ENCODE measurements at places on chromosomes 5 and 9.

DNA sequence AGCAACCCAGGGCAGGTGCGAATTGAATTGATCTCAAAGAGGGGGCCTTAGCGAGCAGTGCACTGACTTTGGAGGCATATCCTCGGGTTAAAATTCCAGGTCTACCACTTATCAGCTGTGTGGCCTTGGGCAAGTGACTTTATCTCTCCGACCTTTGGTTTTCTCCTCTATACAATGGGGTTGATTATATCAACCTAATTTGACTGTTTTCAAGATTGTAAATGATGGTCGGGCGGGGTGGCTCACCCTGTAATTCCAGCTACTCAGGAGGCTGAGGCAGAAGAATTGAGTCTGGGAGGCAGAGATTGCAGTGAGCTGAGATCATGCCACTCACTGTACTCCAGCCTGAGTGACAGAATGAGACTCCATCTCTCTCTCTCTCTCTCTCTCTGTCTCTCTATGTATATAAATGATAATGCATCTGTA lies 18.7 kb downstream of the SPRY4 start:
- no peak for DNase-seq

- no peak for DNase-seq
Measured at GRCh38 chr5:93107805-93108520, 473.1 kb downstream of the NR2F1-AS1 start.

DNA sequence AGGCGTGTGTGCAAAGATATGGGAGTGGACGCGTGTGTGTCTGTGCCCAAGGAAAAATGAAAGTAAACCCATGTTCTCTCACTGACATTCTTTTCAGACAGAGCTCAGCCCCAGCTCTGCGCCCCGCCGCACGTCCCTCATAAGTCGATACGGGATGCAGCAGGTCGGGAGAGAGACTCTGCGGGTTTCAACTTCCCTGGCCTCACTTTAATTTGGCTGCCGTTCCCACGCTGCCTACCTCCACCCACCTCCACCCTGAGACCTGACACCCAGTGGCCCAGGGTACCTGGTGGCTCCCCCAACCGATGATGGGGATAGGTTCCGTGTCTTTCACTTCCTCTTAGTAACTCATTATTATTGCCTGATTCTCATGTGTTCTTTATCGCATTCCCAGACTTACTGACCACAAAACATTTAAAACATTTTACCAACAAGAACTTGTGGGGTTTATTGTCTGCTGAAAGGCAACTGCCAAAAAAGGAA lies 19.4 kb downstream of the LHX2 start:
- no peak for DNase-seq

DNA sequence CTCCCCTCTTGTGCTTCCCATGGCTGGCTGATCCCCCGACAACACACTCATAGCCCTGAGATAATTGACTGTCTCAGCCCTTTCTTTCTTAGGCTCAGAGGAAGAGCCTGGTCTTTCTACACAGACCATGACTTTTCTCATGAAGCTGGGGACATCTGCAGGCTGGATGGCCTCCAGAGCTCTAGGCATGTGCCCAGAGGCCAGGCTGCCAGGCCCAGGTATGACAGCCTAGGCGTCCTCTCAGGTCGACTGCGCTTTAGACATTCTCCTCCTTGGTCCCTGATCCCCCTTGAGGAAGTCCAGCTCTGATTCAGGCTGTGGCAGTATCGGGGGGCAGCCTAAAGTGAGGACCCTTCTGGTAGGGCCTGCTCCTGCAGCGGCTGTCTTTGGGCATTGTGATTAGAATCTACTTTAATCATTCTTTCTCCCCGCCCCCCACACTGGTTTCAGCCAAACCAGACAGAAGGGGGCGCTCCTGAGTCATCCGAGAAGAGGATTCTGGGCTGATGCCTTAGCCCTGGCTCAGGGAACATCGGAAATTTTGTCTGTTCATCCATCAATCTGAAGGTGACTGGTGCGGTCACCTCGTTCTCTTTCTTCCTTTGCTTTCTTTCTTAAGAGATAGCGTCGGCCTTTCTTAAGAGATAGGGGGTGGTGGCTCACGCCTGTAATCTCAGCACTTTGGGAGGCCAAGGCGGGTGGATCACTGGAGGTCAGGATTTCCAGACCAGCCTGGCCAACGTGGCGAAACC lies 66.5 kb upstream of the HSPA9 start:
- peak; percentile 65 for DNase-seq

- no peak for DNase-seq
Measured at GRCh38 chr9:121736934-121737462, 85.6 kb downstream of the DAB2IP start.

- DNase-seq = no peak
Measured at GRCh38 chr5:139733010-139733688, 62.5 kb upstream of the PSD2 start.

DNA sequence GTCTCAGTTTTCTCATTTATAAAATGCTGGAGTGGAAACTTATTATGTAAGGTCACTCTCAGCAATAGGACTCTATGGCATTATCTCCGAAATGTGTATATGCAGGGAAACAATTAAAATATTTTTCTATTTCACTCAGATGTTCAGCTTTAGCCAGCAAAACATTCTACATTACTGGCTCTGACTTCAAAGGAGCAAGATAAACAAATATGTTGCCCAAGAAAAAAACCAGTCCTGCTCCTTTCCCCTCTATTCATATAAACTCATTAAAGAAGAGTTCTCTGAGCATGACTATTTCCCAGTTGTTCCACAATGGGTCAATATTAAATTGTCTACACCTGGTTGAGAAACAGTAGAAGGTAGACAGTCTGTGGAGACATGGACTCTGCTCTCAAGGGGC lies 155.0 kb downstream of the NPR3 start:
- DNase-seq = no peak

DNA sequence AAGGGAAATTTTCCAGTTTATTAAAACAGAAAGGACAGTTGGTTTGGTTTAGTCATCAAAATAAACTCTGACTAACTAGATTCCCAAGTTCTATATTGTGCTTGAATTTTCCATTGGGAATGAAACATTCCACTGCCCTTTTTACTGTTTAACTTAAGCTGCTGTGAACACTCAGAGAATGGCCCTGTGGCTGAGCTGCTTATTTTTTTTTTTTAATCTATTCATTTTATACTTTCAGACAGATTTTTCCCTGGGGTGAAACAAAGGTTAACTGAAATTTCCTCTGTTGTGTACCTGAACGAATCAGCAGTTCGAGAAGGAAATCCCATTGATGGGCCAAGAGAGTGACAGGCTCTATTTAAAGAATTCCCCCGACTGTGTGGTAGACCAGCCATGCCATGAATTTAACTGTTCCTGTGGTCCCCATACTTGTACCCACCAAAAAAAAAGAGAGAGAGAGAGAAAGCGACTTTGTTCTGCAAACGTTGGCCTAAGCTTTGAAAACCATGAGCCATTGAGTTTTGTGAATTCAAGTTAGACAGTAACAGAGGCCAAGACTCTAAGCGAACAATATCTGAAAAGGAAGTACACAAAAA lies 138.7 kb upstream of the GRHPR start:
- no peak for DNase-seq

DNA sequence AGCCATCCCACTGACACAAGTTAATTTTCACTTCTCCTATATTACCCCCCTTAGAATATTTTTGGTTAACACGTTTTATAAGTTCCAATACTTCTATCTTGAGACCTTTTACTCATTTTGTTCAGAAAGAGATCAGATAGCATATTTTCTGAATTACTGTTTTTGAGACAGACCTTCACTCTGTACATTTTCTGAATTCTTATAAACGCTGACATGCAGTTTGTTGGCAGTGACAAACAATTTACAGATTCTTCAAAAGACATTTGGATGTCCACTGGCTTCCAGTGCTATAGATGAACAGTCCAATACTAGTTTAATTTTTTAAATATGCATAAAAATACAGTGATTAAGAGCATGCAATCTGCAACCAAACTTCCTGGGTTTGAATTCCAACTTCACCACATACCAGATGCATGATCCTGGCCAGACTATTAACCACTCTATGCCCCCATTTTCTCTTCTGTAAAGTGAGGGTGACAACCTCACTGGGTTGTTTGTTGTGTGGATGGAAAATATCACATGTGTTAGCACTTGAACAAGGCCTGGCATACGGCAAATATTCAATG lies 142.1 kb downstream of the AGTPBP1 start:
- no peak for DNase-seq

DNA sequence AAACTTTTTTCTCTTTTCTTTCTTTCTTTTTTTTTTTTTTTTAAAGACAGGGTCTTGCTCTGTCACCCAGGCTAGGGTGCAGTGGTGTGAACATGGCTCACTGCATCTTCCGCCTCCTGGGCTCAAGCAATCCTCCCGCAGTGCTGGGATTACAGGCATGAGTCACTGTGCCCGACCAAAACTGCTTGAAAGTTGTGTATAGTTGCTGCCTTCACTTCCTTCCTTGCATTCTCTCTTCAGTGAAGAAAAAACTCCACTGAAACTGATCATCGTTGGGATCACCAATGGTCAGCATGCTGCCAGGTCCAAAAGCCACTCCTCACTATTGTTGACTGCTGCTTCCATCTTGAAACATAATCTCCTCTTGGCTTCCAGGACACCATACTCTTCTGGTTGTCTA lies 66.6 kb upstream of the CTNNA1 start:
- DNase-seq = no peak

DNA sequence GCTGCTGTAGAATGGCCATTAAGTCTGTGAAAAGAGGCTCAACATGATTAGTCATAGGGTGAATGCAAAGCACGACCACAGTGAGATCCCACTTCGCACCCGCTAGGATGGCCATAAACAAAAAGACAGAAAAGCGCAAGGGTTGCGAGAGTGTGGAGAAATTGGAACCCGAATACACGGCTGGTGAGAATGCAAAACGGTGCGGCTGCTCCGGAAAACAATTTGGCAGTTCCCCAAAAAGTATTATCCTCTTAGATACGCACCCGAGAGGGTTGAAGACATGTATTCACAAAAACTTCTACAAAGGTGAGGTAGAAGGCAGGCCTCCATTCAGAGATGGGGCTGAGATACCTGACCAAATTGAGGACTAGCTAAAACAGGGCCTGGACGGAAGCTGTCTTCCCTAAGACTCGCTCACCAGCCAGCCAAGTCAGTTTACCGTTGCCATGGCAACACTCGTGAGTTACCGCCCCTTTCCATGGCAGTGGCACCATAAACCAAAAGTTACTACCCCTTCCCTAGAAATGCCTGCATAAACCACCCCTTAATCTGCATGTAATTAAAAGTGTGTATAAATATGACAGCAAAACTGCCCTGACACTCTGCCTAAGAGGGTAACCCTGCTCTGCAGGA lies 726 bp upstream of the PSMB7 start:
- DNase-seq = no peak

- no peak for DNase-seq
Measured at GRCh38 chr5:54753034-54753433, 232.4 kb downstream of the ESM1 start.

All from stimulated activated CD8-positive, alpha-beta memory T cell treated with anti-CD3 and anti-CD28 coated beads, Interleukin-7, amount 100 ng/mL, for 24 hours (primary cell).